ENCODE measurements at places on chromosomes 12 and 14.

DNA sequence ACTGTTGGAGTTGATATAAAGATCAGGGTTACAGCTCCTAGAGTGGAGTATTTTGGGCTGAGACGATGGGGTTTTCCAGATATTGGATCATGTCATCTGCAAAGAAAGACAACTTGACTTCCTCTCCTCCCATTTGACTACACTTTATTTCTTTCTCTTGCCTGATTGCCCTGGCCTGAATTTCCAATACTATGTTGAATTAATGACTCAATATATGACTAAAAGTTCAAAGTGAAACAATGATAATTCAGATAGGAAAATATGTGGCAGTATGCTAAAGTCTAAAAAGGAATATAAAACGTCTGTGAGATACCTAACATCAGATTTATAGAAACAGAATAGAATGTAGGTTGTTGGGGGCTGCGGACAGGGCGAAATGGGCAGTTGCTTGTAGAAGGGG, 72.2 kb downstream of the BHLHE41 start:
- no peak for DNase-seq

- no peak for DNase-seq
Measured at GRCh38 chr12:91127751-91128150, 16.5 kb upstream of the LUM start.

DNA sequence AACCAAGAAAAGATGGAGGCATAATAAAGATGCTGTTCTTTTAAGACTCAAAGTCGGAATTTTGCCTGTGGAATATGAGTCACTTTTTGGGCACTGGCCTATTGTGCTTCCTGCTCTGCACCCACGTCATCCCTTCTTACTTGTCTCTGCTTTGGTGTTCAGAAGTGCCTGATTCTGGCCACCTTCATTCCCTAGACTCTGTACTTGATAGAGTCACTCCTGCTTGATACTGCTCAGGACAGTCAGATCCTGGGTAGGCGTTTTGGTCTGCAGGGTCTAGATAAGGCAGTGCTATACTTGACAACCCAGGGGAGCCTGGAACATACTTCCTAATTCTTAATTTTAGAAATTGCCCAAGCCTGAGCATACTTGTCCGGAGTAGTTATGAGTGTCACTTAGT, 1.9 kb downstream of the LRRK2 start:
- DNase-seq, result no peak

- no peak for DNase-seq
Measured at GRCh38 chr12:99833397-99833796, 151.3 kb downstream of the ANKS1B start.

DNA sequence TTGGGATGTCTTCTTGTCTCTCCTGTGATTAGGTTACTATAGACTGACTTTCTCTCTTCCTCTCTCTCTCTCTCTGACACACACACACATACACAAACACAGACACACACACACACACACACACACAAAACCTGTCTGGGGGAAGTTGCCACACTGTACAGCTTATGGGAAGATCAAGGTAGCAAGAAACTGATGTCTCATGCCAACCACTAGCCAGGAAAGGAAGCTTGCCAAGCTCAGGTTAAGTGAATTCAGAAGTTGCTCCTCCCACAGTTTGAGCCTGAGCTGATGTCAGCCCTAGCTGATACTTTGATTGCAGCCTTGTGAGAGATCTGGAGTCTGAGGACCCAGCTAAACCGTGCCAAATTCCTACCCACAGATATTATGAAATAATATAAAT, 67.1 kb downstream of the PPFIA2 start:
- DNase-seq, result no peak

DNA sequence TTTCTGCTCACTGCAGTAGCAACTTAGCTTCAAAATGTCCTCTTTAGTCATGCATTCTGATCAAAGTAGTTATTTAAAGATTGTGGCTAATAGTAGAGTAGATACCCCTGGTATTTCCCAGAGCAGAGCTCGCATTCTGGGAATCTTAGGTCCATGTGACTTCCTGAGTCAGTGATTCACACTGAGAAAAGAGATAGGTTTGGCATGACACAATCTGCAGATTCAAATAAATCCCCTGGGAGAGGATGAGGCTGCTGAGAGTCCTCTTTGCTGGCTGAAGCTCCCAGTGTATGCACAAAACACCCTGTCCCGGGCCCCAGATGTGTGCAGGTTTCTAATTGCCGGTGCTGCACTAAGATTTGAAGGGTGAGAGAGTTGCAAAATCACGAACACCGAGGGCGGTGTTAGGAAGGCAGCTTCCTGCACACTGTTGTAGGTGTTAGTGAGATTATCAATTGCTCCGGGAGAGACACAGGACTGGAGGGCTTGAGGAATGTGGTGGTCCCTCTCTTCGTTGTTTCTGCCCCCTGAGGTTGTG, 233.2 kb downstream of the NRXN3 start:
- no peak for DNase-seq

GRCh38 chr14:71311061-71311460, 403.8 kb downstream of the PCNX1 start:
- DNase-seq, result no peak

- DNase-seq, result no peak
Measured at GRCh38 chr12:14272956-14273912, 92.2 kb upstream of the ATF7IP start.

GRCh38 chr14:77554816-77555599, 56.4 kb upstream of the ISM2 start:
- no peak for DNase-seq

DNA sequence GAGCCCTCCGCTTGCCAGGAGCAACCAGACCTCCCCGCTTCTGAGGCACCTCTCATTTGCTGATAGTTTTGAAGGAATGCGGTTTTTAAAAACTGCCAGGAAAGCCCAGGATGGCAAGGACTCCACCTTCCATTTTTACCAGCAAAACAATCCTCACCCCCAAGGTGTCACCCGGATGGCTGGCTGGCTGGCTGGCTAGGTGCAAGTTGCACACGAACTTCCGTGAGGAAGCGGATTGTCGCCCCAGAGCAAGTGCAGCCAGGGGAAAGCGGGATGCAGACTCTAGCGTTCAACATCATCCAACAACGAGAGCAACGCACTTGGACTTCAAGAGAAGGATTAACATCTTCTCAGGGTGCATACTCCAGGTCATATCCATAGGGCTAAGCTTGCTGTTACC, 125.4 kb downstream of the RIMBP2 start:
- DNase-seq, result no peak

- no peak for DNase-seq
Measured at GRCh38 chr14:86450085-86450484, 920.1 kb downstream of the FLRT2 start.

GRCh38 chr14:94636744-94637412, 24.7 kb downstream of the SERPINA3 start:
- peak; percentile 38 for DNase-seq

GRCh38 chr12:110992909-110993308, 72.5 kb upstream of the MYL2 start:
- no peak for DNase-seq

DNA sequence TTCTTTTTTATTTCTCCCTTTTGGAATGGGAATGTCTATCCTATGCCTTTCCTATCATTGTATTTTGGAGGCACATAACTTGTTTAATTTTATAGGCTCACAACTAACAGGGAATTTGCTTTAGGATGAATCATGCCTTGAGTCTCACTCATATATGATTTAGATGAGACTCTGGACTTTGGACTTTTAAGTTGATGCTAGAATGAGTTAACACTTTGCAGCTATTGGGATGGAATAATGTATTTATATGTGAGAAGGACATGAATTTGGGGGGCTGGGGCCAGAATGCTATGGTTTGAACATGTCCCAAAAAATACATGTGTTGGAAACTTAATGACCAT, 365.3 kb downstream of the ZFP36L1 start:
- DNase-seq, result no peak

GRCh38 chr12:132160016-132160415, 15.8 kb downstream of the NOC4L start:
- no peak for DNase-seq

DNA sequence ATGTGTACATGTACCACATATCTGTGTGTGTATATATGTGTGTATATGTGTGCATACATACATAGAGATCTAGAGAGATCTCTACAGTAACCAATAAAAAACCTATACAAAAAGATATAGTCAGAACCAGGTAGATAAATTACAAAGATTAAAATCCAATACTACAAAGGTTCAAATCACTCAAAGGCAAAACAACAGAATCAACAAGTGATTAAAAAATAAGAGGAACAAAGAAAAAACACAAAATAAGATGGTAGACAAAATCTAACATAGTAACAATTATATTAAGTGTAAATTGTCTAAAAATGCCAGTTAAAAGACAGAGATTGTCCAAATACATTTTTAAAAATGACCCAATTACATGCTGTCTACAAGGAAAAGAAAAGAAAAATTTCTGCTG, 83.6 kb downstream of the R3HDM2 start:
- DNase-seq, result no peak

DNA sequence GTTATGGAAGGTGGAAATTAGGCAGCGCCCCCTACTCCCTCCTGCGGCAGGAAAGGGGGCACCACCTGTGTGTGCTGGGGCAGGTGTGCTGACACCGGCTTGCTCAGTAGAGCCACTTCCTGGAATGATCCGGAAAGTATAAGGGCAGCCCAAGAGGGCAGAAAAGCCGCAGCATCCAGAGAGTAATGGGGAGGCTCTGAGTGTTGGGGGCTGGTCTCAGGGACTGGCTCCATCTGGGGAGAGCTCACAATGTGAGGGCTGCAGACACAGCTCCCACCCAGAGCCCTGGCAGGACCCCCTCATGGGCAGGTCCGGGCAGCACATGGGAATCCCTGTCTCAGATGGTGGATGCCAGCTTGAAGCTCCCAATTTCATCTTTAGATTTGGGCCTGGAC, 187.6 kb upstream of the C14orf180 start:
- DNase-seq, result no peak

- DNase-seq, result no peak
Measured at GRCh38 chr14:76262641-76263040, 110.9 kb downstream of the GPATCH2L start.

- peak; percentile 55 for DNase-seq
Measured at GRCh38 chr14:75307700-75308379, 29.2 kb downstream of the FOS start.

DNA sequence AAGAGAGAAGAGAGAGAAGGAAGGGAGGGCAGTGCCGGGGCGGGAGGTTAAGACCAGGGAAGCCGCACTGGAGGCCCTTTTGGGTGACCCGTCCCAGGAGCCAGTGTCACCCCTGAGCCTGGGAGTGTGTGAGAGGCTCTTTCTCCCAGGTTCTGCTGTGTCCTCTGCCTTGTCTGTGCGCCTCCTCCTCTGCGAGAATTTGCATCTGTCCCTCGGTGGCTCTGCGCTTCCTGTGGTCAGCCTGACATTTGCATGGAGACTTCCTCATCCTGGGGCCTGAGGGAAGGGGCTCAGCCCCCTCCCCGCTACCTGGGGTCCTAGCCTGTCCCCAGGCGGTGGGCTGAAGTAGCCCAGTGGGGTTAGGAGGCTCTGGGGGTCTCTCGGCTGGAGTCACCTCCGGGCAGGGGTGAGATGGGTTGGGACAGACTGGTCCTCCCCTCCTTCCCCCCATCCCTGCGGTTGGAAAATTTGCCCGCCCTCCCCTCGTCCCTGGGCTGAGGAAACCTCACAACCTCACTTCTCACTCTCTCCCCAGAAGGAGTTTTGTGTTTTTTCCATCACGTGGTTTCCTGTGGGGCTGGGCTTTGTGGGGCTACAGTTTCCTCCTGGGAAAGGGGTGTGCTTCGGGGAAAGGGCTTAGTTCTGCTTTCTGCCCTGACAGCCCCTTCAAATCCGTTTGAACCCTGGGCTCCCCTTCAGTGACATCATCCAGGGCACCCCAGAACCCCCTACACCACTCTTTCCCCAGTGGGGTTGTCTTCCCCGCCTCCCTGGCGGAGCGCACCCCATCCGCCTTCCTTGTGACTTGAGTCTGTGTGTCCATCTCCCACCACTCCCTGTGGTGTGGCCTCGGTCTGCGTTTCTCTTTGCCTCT, 2.5 kb downstream of the PTPN6 start:
- no peak for DNase-seq

DNA sequence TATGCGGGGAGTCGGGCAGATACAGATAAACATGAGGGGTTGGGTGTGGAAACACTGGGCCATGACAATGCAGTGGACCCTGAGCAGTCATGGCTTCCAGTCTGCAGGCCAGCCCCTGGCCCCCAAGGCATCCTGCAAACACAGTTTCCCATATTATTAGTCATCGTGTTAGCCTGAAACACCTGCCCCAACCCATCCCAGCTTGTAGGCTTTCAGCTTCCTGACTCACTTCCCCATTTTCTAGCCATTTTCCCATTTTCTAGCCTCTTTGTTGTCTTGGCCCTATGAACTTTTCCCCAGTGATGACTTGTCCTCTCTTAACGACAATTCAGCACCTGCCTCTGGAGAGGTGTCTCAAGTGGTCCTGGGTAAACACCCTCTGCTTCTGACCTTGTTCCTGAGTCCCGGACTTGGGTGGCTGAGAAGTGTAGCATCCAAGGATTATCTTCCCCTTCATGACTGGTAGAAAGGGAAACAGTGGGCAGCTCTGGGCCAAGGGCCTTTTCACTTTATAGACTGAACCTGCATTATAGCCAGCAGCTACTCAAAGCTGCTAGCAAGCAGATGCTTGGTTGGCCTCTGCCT, 4.3 kb upstream of the PGF start:
- no peak for DNase-seq

DNA sequence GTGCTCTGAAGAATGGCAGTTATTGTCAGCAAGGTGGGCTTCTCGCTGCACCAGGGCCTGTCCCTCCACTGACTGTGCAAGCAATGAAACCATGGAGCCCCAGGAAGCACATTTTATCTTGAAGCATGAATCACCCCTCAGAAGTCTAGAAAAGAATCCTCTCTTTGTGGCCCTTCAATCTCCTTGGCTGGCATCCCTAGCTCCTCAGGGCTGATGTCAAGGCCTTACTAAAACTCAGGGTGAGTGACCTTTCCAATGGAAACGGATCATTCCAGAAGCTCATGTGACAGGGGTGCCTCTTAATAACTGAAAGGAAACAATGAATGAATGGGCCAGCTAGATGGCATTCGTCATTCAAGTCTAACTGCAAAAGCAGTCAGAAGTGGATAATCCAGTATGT, 22.3 kb upstream of the PLEKHH1 start:
- DNase-seq, result no peak

- peak; percentile 51 for DNase-seq
Measured at GRCh38 chr14:89973234-89973823, 17.6 kb downstream of the TDP1 start.

All from HuH-7.5 (cell line).